ENCODE measurements at places on chromosomes 12 and 14.

GRCh38 chr12:6635856-6636531 is at the start of gene LPAR5:
Gene LPAR5, minus strand, starts transcription at chr12:6635959. Its CDS starts 14,711 bp downstream, at chr12:6621248.
- DNase-seq = no peak

DNA sequence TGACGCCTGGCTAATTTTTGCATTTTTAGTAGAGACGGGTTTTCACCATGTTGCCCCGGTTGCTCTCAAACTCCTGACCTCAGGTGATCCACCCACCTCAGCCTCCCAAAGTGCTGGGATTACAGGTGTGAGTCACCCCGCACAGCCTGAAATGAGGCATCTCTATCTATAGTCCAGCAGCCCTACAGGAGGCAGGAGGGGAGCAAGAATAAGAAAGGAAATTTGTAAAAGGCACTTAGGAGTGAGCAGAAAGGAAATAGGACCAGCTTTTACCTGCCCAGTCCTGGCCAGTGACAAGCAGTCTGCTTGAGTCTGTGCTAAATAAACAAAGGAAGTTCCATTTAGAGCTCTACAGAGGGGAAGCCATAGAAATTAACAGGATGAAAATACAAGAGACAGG is 15.0 kb upstream of the PSMA6 start:
- DNase-seq = no peak

DNA sequence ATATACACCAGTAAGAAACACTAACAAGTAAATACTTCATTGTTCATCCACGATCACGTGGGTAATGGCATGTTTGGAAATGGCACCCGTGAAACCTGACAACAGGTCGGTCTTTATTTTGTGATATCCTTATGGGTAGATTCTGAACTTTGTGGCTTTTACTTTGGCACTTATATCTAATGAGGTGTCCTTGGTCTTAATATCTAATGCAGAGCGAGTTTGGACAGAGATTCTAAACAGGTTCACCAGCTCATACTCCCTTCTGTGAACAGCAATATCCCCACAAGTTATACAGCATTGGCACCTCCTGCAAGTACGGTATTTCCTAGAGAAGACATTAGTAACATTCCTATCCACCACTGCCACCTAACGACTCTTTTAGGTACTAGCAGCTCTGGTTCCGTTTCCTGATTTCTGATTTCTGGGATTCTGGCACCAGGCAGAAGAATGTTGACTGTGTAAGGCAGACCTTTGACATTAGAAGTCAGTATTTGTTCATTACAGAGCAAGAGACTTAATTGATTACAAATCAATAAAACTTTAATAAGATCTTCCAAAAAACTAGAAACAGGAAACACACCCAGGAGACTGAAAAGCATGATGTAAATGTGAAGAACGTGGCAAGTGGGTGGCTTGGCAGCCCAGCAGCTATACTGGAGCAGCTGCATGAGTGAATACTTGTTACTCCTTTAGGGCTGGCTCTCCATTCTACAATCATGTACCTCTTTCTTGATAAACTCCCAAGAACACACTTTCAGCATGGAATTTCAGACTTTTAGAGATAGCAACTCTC is 2.5 kb downstream of the ANG start:
- no peak for DNase-seq

DNA sequence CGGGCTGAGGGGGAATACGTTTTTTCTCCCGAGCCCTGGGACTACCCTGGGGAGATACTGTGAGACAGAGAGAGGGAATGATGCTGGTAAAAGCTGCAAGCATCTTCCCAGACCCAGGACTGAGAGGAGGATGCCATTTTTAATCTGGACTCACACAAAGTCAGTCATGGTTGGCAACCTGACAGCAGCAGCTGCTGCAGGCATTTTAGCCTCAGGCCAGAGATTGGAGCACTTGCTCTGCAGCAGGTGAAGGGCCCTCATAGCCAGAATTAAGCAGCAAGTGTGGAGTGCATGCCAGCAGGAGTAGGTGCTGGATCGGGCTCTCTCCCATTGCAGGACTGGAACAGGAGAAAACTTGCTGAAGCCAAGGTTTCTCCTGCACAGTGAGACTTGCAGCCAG is 361.1 kb upstream of the CLEC14A start:
- no peak for DNase-seq

GRCh38 chr14:72680853-72681640 is 212.9 kb downstream of the DPF3 start:
- no peak for DNase-seq

GRCh38 chr12:51669271-51669670 is 78.2 kb downstream of the SCN8A start:
- DNase-seq = no peak

GRCh38 chr12:93197067-93197593 is 180.6 kb upstream of the NUDT4 start:
- no peak for DNase-seq

- DNase-seq = no peak
Observed at GRCh38 chr12:57477710-57478681, 1.7 kb downstream of the ARHGAP9 start.

DNA sequence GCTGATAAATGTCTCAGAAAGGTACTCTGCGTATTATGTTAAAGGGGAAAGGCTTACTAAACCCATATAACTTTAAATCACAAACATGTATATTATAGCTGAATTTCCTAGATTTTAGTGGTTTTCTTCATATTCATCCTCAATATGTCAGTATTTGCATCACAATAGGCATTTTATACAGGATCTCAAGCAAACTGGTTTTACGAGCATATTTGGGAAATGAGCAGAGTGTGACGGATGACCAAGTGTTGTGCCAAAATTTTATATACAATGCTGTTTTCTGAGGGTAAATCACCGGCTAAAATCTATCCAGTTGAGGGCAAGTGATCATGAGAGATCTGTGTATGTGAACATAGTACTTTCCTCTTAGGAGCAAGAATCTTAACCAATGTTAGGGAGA is 8.4 kb downstream of the CPM start:
- no peak for DNase-seq

DNA sequence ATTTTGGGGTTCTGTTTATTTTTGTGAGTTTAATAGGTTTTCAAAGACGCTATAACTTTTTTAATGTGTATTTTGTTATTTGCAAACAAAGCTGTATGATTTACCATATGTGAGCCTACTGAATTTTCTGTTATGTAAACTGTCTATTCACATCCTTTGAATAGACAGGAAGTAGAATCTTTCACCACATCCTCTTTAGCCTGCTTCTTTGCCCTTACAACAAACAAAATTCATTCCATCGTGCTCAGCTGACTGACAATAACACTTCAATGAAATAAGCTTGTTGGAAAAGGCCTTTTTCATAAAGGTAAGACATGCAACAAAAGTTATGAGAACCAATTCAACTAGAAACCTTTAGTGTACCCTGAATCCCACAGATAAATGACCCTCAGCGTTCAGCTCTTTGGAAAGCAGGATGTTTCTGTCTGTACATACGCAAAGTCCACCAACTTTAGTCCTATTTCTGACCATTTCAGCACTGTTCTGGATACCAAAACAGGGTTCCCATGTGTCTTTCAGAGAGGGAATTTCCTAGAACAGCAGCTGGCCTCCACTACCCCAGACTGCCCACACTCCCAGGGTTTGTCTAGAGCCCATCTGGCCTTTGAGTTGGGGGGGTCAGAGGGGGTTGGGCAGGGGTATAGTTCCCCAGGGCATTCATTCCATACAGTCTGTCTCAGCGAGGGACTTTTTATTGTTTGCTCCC is 71.3 kb downstream of the DUSP6 start:
- no peak for DNase-seq

GRCh38 chr12:68959891-68960464 is 27.0 kb upstream of the CPM start:
- DNase-seq = no peak

- DNase-seq = no peak
Observed at GRCh38 chr14:26841920-26842741, 244.3 kb upstream of the NOVA1 start.
